ENCODE measurements at places on chromosomes 2 and 18.
A peak's percentile ranks its signal among the peaks of the same experiment; 100 is the strongest.

DNA sequence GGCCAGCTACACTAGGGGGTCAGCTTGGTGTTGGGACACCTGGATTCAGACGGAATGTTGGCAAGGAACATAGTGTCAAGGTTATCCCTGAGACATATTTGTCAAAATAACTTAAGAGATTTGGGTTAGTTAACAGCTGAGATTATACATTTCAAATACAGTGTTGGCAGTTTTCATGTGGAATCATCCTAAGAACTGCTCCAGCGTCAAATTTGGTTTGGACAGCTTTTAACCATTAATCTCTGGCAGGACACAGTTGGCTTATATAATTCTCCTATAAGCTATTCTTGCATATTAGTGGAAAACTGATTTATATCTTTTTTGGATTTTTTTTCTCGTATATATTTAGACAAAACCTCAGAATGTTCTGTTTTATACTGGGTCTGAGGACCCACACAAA is 132.2 kb downstream of the CCDC85A start:
- no peak for DNase-seq

GRCh38 chr18:59446012-59446411 is 86.9 kb upstream of the LMAN1 start:
- no peak for DNase-seq

DNA sequence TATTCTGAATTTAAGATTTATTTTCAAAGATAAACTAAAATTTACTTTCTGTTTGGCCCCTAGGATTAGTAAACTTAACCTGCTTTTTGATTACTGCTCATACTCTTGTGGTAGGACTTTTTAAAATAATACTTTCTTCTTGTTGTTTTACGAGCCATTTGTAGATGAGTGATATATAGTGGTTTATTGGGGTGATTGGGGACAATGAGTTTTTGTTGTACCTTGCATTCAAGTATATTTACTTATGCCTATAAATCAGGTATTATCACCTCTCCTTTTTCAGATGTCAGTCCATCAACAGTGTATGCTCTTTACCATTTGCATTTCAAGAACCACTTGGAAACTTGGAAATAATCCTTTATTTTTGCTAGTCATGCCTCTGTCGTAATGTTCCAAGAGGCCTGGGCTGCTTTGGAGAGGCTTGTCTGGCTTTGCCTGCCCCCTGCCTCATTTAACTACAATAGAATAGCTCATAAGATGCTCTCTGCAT is 131.3 kb downstream of the COMMD1 start:
- DNase-seq, result no peak

- no peak for DNase-seq
Measured at GRCh38 chr2:101736861-101737291, 39.4 kb downstream of the MAP4K4 start.

GRCh38 chr2:39435741-39436591 is 1.1 kb downstream of the MAP4K3 start:
- DNase-seq, result no peak

DNA sequence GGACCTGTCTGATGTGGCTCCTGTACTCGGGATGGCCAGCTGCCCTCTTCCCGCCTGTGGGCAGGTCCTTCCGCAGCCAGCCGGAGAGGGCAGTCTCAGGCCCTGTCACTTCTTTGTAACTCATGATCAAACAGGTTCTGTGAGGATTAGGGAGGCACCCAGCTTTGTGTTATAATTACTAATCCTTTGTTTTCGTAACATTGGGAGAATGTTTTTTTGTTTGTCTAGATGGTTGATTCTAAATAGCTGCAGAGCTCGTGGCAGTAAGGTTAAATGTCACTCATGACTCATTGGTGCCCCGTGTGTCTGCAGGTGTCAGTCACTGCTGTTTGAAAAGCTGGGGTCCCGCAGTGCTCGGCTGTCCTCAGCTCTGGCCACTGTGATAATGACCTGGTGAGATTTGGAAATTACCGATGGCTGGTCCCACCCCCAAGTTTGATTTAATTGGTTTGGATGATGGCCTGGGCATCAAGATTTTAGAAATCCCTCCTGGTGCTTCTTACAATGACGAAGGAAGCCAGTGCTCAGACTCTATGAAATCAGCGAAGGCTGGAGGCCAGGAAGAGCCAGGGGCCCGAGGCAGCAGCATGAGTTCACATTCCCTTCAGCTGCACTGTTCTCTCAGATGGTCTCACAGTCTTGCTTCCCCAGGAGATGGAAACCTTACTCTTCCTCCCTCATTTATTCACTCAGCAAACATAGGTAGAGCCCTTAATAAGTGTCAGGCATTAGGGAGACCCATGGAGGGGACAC is 172.8 kb downstream of the VAPA start:
- no peak for DNase-seq

DNA sequence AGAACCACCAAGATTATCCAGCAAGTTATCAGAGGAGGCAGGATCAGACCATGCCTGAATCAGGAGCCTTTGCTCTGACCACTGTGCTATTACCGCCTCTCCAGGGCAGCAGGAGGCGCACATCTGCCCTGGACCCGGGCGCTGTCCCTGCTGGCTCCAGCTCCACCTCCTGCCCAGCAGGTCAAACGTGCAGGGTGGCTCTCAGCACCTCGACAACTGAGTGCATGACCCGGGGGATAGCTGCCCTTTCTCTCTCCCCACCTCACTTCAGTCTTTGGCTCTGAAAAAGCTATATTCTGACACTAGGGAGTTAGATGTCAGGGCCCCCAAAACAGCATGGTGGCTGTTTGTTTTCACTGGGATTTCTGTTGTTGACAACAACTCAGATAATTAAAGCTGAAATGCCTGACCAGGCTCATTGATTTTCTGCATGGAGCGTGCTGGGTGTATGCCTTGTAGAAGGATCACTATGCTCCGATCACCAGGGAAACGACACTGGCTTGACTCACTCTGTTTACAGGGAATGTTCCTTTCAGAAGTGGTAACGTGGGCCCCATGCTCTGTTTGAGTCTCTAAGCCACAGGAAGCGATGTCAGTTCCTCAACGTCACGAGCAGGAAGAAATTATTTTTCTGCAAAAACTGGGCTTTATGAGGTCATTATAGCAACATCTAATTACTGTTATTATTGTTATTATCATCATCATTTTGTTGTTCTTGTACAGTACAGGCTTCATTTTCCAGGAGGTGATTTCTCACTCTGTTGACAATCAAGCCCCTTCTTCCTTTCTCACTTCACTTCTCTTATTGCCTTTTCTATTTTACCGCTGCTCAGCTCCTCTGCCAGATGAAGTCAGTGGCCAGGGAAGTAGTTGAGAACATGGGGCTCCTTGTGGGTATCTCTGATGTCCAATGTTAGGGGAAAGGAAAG is 125.6 kb downstream of the PLB1 start:
- peak; percentile 79 for DNase-seq

DNA sequence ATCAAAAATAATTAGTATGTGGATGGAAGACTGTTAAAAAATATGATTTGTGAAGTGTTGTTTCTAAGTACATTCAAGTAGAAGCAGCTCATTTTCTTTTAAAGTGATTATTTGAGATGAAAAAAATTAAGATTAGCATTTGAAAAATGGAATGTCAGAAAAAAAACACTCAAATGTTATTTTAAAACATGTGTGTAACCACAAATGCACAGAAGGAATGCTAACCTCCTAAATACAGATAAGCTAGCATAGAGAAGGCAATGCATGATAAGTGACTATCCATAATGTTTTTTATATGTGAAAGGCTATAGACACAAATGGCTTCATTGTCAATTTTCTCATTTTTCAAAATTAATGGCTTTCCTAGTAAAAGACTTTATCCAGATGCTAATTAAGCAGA is 198.9 kb downstream of the NYAP2 start:
- no peak for DNase-seq

DNA sequence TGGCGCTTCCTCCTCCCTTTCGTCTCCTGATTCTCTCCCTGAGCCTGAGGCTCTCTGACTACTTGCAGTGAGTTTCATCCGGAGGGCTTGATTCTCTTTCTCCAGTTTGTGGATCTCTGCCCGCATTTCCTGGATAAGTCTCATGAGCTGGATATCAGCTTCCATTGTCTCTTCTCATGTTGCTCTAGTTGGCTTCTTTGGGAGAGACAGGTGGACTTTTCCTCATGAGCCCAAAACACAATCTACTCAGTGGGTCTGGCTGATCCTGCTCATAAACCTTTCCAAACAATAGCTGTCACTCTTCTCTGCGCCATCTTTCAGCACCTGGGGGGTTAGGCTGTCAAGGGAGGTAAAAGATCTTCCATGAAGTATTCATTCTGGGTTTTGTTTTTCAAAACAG is at the start of gene CCDC195:
Gene CCDC195 (minus strand): TSS at position 165 of the 400 bp plus-strand sequence. CDS start 0 bp downstream, at position 165.
- no peak for DNase-seq

GRCh38 chr2:142602418-142602989 is 275.0 kb upstream of the KYNU start:
- no peak for DNase-seq

DNA sequence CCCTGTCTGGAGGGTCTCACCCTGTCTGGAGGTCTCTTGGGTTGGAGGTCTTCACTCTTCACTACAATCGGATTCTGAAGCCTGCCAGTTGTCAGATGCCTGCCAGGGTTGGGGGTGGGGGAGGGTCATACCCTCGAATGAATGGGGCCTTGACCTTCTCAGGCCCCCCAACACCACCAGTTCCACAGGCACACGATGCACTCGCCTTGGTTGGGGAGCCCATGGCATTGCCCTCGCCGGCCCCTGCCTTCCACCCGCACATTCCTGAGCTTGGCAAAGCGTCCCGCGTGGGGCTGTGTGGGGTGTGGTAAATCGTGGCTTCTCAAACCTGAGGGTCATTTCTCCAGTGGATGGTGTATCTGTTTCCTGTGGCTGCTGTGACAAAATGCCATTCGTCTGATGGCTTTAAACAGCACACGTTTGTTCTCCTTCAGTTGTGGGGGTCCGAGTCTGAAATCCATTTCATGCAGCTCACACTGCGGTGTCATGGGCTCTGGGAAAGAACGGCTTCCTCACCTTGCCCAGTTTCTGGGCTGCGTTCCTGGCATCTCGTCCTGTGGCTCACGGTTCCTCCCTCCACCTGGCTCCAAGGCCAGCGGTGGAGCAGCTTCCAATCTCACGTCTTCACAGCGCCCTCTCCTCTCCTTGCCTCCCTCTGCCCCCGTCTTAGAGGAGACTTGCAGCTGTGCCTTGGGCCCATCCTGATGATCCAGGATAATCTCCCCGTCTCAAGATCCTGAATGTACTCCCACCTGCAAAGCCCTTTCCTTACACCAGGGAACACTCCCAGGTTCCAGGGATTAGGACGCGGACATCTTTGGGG is 38.0 kb upstream of the HPCAL1 start:
- DNase-seq, result no peak

GRCh38 chr2:239467956-239468490 is 67.2 kb upstream of the HDAC4 start:
- no peak for DNase-seq

DNA sequence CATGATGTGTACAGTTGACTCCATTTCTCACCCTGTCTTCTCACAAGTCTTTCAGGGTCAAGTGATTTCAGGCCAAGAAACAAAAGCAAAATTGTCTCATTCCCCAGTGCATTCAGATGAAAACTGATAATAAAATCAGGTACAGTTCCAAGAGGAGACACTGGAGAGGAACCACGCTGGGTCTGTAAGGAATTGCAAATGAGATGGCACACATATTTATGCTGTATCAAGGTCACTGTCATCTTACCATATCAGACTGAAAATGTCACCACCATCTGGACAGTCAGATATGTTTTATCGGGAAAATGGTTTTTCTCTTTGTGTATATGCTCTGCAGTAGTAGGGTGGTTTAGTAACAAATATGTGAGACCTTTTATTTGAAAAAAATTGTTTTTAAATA is 91.7 kb downstream of the CCDC138 start:
- no peak for DNase-seq

DNA sequence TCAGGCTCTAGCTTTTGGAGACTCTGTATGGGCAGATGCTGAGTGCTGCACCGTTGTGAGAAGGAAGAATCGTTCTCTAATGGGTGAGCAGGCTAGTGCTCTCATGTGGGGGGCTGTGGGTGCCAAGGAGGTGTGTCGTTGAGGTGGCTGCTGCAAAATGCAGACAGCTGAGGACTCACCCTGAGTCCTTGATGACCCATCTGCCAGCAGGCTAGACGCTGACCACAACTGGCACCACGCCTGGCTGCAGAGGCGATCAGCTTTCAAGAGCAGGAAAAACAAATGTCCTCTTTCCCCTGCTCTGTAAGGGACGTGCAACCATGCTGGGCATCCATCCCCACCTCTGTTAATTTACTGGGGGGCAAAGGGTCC is 48.2 kb downstream of the HAUS1 start:
- no peak for DNase-seq

GRCh38 chr2:177329064-177329463 is 63.5 kb upstream of the AGPS start:
- DNase-seq, result no peak

- no peak for DNase-seq
Measured at GRCh38 chr2:180150606-180151005, 143.5 kb upstream of the CWC22 start.

DNA sequence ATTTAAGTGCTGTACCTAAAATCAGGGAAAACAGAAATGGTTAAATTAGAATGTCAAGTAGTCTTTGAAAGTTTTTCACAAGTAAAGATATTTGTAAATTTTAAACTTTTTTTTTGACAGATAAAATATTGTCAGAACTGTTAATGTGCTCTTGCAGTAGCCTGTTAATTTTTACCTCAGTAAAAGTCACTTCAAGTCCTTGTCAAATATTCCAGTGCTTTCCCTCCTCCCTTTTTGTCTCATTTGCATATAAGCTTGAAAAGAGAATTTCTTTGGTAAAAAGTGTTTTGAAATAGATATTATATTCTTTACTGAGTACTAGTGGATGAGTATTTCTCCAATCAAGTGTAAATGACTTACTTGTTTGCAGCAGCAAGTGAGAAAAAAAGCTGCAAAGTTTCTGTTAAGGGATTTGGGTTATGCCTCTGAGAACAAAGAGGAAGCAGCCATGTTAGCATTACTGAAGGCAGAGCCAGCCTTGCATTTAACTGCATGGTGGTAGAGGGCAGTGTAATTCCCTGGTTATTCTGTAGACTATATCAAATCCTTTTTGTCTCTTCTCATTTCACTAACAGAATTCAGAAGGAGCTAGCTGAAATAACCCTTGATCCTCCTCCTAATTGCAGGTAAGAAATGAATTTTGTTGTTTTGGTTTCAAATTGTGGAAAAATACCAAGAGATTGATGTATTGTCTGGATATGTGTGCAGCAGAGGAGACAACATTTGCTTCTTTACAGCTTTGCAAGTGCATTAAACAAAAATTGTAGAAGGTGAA is 3.2 kb downstream of the UBE2E3 start:
- peak; percentile 62 for DNase-seq

DNA sequence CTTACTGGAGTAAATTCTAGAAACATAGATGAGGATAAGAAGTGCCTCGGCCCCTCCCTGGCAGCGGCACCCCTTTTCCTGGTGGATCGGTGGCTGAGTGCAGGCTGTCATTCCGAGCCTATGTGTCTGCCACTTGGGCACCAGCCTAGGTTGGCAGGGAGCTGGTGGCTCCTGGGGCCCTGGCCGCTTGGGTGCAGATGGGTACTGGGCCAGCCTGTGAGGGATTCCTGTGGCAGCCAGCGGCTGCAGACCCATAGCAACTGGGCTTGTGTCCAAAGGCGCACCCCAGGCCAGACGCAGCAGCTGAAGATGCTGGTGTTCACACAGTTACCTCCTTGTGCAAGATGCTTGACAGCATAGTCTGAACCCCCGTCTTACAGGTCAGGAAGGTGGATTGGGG is 2.8 kb downstream of the SNORC start:
- DNase-seq, result no peak

All from renal cortex interstitium (tissue), 15 donors.